Thoracic aorta (tissue), 2 donors: ENCODE measurements at places on chromosomes 3 and 15. TPM values are rescaled to one million over a fixed set of nuclear protein-coding genes. Genes with fewer than 3 reads are reported as not detected.

GRCh38 chr3:188830893-188831292, 340.9 kb upstream of the TPRG1 start:
- no peak for DNase-seq

- no peak for DNase-seq
These were observed 22.1 kb downstream of the CLEC3B start for GRCh38 chr3:45048244-45048643.

DNA sequence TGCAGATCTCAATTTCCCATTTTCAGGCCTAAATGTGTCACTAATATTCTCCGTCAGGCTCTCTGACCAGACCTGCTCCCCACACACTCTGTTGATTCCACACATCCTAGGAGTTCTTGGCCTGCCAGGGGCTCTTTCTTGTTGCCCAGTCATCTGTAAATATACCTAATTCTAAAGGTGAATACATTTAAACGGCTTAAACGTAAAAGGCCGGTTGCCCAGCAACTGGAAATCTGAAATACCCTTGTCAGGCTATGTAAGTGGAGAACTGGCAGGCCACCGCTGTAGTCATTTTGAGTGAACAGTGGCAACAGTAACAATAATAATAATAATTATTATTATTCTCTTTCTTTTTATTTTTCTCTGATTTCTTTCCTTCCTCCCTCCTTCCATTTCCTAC, 302.7 kb downstream of the AGBL1 start:
- no peak for DNase-seq

THAP10 gene
- total RNA-seq: 1.4 TPM
